Stimulated activated CD4-positive, alpha-beta T cell treated with anti-CD3 and anti-CD28 coated beads, Interleukin-4, amount 100 ng/mL, for 1 hour (primary cell): ENCODE measurements at places on chromosomes 5 and 9.
A peak's percentile ranks its signal among the peaks of the same experiment; 100 is the strongest.

DNA sequence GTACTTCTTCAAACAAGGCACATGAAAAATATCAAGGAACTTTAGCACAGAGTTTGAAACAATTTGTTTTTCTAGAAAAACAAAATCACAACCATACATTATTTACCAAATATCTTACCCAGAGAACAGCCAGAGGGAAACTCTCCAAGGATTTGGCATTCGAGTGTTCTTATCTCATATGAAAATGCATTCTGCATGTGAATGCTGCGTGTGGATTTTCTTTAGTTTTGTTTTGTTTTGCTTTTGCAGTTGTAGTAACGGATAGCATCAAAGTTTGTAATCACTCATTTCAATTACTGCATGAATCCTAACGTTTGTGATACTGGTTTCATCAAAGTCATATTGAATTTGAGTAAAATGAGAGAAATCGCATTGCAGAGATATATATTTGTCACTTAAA lies 28.0 kb downstream of the ADAMTSL1 start:
- DNase-seq: no peak

DNA sequence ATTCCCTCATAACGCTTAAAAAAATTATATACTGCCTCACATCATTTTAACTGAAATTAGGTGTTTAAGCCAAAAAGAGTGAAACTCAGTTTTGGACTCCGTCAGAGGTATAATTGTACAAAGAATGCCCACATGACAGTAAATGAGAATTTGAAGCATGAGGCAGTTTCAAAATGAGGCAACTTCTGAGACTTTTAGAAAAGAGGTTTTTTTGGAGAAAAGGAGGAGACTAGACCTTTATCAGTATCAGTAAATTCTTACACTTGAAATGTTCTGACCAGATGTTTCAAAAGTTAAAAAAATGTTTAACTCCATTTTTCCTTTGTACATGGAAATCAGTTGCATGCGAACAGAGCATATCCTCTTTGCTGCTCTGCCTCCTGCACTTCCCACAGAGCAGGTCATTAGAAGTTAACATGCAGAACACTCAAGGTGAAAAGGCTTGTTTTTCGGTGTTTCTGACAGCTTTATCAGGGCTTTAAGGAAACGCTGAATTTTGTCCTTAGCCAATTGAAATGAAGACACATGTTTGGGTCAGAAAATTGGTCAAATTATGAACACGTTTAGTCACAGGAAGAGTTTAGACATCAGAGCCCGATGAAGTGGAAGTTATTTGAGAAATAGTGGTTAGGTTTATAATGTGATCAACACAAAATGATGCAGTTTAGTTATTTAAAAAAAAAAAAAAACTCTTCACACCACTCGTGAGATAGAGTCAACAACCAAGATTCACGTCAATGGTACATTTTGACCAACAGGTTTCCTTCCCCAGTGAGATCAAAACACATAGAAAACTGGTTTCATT lies 59.5 kb downstream of the PIK3R1 start:
- no peak for DNase-seq

DNA sequence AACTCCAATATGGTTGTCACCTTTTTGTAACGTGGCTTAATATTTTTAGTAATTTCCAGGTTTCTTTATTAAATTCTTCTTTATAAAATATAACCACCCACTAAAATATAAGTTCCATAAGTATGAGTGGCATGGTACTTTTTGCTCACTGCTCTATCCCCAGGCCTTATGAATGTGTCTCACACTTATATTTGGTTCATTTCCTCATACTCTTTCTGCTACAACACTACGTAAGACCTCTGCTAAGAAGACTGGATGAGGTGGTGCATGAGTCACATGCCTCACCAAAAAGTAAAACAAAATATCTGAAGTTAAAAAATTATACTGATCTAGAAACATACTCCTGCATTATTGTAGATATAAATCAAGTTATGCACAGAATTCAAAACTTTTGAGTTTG lies 400.9 kb downstream of the HCN1 start:
- no peak for DNase-seq

DNA sequence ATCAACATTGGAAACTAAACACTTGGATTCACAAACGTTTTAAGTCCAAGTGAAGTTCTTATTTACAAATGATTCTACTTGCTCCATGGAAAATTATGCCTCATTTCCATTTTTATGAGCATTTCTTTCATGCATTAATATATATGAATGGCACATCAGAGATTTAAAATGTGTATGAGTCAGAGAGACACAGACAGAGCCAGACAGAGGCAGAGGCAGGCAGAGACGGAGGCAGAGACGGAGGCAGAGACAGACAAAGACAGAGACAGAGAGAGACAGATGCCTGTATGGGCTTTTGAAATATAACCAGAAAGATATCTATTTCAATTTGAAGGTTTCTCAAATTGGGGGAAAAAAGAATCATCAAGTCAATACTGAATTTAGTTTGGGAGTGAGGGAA lies 649.0 kb downstream of the PTPRD start:
- no peak for DNase-seq

- no peak for DNase-seq
Observed at GRCh38 chr5:170135796-170136490, 30.2 kb downstream of the FOXI1 start.

- DNase-seq: no peak
Observed at GRCh38 chr9:124453586-124454191, 3.4 kb downstream of the ADGRD2 start.

GRCh38 chr5:137312011-137312410 lies 187.1 kb downstream of the SPOCK1 start:
- no peak for DNase-seq

GRCh38 chr5:116320486-116320885 lies 235.7 kb downstream of the COMMD10 start:
- DNase-seq: no peak

DNA sequence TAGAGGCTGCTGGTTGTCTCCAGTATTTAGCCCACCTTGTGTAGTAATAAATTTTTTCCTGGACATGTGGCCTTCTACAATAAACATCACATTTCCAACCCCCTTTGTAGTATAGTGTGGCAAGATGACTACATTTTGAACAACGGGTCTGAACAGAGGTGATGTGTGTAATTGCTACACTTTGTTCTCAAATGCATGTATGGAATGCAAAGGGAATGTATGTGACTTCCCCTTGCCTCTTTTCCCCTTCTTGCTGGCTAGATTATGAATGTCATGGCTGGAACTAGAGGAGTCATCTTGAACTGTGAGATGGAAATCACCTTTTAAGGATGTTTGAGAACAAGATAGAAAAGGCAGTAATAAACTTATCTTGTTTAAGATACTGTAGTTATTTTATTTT lies 54.5 kb downstream of the PRR16 start:
- no peak for DNase-seq

- DNase-seq: no peak
Observed at GRCh38 chr9:8706531-8706930, 907.0 kb upstream of the DMAC1 start.

- no peak for DNase-seq
Observed at GRCh38 chr9:109063760-109064159, 50.5 kb upstream of the CTNNAL1 start.

- no peak for DNase-seq
Observed at GRCh38 chr9:6409811-6410210, 3.2 kb upstream of the UHRF2 start.

DNA sequence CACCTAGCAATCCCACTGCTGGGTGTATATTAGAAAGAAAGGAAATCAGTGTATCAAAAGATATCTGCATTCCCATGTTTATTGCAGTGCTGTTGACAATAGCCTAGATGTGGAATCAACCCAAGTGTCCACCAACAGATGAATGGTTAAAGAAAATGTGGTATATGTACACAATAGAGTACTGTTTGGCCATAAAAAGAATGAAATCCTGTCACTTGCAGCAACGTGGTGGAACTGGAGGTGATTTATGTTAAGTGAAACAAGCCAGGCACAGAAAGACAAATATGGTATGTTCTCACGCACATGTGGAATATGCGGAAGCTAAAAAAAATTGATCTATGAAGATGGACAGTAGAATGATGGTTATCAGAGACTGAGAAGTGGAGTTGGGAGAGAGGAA lies 221.6 kb upstream of the DAP start:
- DNase-seq: no peak

DNA sequence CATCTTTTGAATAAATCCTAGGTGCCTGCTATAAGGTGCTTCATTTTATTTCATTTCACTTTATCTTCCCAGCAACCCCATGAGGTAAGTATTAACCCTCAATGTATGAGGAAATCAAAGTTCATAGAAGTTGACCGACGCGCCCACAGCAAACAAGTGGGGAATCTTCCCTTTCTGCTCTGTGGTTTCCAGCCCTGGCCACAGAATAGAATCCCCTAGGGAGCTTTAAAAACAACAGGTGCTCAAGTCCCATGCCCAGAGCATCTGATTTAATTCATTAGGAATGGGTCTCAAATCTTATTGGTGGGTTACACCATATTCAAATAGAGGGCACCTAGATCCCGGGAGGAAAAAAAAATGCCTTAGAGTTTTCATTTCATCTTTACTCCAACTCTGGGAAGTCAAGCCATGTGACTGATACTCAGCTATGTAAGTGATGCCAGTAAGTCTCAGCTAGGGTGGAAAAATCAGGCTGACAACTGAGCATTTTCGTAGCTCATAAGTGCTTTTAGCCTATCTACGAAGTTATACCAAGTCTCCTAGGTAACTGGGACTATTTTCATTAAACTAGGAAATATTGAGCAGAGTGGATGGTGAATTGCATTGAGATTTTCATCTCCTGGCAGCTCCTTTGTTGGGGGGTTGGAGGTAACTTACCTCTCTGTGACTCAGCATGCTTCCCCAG lies 353.4 kb upstream of the SLC30A5 start:
- DNase-seq: no peak

DNA sequence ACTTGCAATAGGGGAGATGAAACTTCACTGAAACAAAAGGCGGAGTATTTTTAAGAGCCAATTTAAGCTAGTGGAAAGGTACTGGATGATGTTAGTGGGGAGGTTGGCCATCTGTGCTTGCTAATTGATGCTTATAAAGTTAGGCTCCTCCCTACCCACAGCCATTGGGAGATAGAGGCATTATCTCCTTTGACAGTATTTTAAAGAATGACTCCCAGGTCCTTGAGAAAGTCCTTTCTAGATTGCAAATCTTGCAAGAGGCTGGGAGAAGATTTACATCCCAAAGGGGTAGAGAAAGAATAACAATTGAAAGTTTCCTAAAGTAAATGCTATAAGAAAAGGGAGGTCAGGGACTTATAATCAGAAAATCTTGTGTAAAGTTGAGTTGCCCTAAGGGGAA lies 282.6 kb downstream of the BRINP1 start:
- DNase-seq: no peak

DNA sequence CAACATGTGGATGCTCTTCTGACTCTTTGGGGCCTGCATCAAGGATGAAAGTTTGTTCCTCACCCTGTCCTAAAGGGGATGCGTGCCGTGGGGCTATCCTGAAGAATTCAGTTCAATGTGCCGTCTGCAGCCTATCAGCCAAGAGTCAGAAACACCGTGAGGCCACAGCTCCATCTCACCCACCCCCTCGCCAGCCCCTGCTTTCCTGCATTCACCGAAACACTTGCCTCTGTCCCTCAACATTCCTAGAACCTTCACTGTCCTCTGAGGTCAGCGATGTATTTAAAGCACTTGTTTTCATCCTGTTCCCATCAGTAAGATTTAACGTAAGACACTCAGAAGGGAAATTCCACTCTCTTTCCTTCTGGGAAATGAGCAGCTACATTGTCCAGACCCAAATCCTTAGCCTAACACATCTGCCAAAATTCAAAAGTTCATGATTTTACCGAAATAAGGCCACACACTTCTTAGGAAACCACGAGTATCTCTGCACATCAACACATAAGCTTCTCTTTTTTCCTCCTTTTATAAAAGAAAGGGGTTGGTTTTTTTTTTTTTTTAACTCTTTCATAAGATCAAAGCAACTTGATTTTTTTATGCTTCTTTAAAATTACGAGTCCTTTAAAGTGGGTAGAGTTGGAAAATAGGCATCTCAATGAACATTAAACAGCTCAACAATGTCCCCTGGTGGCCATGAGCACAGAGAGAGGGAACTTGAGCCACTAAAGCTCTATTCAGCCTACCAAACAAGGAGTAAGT lies 100.7 kb downstream of the SUSD1 start:
- peak; percentile 67 for DNase-seq

- DNase-seq: no peak
Observed at GRCh38 chr5:57009811-57010210, 57.9 kb upstream of the MIER3 start.

DNA sequence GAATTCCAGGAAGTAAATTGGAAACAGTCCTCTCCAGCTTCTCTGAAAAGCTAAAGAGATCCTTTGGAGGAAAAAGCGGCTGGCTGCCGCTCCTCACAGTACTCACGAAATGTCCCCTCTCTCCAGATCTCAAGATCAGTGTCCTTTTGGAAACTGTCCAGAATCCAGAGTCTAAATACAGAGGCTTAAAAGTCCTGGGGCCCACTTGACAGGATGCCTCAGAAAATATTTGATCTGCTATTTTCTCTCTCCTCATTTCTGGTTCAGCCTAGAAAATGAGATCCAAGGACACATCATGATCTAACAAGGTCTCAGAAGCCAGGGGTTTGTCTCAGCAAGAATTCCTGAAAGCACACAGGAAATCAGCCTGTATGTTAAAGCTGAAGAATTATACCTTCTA lies 7.2 kb downstream of the C1QTNF2 start:
- DNase-seq: no peak

DNA sequence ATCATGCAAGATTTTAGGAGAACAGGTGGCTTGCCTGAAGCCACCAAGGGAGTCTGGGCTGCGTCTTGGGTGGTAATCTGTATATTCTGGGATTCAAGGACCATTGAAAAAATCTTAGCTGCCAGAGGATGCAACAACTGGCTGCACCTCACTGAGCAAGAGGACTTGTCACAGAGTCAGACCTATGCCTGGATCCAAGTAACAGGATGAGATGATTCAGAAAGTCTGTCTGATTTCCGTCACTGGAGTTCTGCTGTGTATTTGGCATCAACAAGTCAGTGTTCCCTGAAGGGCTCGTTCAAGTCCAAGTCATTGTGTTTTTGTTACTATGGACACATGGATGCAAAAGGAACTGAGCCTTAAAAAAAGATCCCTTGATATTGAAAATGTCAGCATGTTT lies 37.8 kb upstream of the CARTPT start:
- no peak for DNase-seq

DNA sequence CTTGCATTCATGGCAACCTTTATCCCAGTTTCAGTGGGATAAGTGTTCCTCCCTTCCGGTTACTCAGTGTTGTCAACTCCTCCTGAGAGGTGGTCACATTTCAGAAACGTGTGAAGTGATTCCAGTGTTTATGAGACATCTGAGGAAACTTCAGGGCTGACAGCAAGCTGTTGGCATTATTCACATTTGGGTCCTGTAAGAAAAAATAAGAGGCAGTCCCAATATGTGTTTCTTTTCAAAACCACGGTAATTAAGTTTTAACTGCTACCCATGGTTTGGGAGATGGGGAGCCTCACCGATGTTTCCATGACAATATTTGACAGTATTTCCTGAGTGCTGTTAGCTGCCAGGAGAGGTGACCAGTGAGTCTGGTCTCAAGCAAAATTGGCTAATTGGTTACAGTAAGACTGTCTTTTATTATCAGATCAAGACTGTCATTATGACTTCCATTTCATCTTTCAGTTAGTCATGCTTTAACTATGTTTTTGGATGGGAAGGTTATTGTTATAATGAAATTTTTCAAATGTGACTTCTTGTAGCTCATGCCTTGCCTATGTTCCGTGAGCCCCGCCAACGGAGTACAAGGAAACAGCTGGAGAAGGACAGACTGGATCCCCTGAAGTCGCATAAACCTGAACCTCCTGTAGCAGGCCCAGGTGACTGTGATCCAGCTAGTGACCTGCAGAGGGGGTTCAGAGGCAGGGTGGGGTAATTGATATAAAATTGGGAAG lies 115.3 kb downstream of the GDNF start:
- DNase-seq: no peak
